Naive B cell (primary cell): ENCODE measurements at places on chromosomes 2 and 18. TPM values are rescaled to one million over a fixed set of nuclear protein-coding genes. Genes with fewer than 3 reads are reported as not detected.

DNA sequence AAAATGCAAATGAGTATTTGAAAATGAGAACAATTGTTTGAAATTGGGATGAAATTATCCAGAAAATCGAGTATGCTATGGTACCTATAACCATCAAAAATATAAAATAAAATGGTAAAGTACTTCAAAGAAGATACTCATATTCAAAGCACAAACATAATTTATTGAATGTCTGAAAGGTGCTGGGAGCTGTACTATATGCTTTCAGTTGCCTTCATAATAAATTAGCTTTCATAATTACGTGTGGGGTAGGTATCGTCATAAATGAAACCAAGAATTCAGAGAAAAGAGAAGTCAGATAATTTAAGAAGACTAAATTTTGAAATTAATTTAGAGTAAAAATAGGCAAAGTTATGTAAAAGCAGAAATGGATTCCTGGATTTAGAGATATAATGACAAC lies 721.9 kb upstream of the ACVR2A start:
- no peaks in the 10 kb centered on the region for H3K36me3 ChIP-seq
- DNase-seq, result no peak
- H3K4me3 ChIP-seq, result no peak overlapping the region

GRCh38 chr18:56637176-56637575 lies 1.2 kb downstream of the TXNL1 start:
- no peak for DNase-seq
- H3K27ac ChIP-seq, result no peak overlapping the region

DNA sequence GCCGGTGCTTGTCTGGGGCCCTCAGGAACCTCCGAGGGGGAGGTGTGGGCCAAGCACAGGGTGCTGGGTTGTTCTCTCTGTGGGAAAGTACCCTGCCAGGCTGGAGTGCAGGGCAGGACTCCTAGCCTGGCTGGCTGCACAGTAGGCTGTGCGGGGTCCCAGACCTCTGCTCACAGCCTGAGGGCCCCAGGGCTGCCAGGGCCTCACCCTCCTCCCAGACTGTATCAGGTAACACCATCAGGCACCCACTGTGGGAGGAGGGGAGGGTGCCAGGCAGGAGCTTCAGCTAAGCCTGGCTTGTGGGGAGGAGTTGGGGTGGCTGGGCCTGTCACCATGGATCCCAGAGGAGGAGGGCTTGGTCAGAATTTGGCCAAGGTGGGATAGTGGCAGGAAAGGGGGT lies 211.9 kb upstream of the SMAD2 start:
- no peaks in the 10 kb centered on the region for H3K36me3 ChIP-seq
- no peak overlapping the region for H3K4me3 ChIP-seq
- no peak for DNase-seq
- peaks cover 4% of the 10 kb centered on the region for H3K4me1 ChIP-seq

DNA sequence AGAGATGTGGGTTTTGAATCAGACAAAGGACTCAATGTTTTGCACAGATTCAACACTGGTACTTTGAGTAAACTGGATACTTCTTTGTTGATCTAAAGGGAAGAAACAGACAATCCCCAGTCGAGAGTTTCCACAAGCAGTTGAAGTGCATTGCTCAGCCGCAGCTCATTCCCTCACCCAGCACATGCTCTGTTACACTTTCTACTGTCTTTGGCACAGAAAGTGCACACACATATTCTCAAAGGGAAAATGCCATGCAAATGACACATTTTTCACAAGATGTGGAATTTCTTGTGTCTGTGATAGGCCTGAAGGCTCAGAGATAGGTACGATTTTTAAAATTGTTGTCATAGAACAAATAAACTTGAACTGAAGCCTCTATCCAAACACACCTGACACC lies 258.9 kb upstream of the TRIB2 start:
- no peak overlapping the region for H3K27ac ChIP-seq
- no peak overlapping the region for H3K4me3 ChIP-seq
- peaks cover 12% of the 10 kb centered on the region for H3K4me1 ChIP-seq
- no peak for DNase-seq
- no peaks in the 10 kb centered on the region for H3K27me3 ChIP-seq

- H3K4me1 ChIP-seq, result peaks cover 48% of the 10 kb centered on the region
- no peak for DNase-seq
- no peak overlapping the region for H3K4me3 ChIP-seq
- H3K27me3 ChIP-seq, result no peaks in the 10 kb centered on the region
- H3K27ac ChIP-seq, result no peak overlapping the region
Observed at GRCh38 chr2:47653036-47653435, 129.9 kb upstream of the MSH6 start.

- no peak overlapping the region for H3K4me3 ChIP-seq
- H3K36me3 ChIP-seq, result no peaks in the 10 kb centered on the region
- no peak overlapping the region for H3K27ac ChIP-seq
- peaks cover 12% of the 10 kb centered on the region for H3K27me3 ChIP-seq
- H3K4me1 ChIP-seq, result no peaks in the 10 kb centered on the region
Observed at GRCh38 chr2:223057569-223057968, 5.6 kb downstream of the KCNE4 start.

DNA sequence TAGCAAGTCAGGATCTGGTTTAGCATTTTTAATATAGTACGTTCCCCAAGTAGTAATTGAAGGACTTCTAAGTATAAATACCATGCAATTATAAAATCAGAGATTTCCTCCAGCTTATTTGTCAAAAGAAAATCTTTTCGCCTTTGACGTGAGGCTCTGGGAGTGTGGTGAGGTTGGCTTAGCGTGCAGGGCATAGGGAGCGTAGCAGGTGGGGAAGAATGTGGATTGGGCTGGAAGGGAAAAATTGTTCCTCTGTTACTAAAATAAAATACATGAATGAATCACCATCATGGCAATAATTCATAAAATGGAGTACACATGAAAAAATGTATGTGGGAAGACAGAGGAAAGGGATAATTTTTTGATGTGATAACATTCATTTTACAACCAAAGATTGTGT lies 5.4 kb upstream of the IL1RL2 start:
- no peaks in the 10 kb centered on the region for H3K4me1 ChIP-seq
- DNase-seq, result no peak
- H3K4me3 ChIP-seq, result no peak overlapping the region
- H3K36me3 ChIP-seq, result no peaks in the 10 kb centered on the region

GRCh38 chr18:58495634-58496033 lies 133.3 kb downstream of the ALPK2 start:
- no peak overlapping the region for H3K4me3 ChIP-seq
- no peaks in the 10 kb centered on the region for H3K36me3 ChIP-seq
- no peak for DNase-seq
- no peaks in the 10 kb centered on the region for H3K4me1 ChIP-seq
- no peak overlapping the region for H3K27ac ChIP-seq

- no peaks in the 10 kb centered on the region for H3K4me1 ChIP-seq
- H3K27me3 ChIP-seq, result peaks cover 23% of the 10 kb centered on the region
- DNase-seq, result no peak
- no peak overlapping the region for H3K4me3 ChIP-seq
Observed at GRCh38 chr2:2192091-2192955, 138.8 kb downstream of the MYT1L start.

DNA sequence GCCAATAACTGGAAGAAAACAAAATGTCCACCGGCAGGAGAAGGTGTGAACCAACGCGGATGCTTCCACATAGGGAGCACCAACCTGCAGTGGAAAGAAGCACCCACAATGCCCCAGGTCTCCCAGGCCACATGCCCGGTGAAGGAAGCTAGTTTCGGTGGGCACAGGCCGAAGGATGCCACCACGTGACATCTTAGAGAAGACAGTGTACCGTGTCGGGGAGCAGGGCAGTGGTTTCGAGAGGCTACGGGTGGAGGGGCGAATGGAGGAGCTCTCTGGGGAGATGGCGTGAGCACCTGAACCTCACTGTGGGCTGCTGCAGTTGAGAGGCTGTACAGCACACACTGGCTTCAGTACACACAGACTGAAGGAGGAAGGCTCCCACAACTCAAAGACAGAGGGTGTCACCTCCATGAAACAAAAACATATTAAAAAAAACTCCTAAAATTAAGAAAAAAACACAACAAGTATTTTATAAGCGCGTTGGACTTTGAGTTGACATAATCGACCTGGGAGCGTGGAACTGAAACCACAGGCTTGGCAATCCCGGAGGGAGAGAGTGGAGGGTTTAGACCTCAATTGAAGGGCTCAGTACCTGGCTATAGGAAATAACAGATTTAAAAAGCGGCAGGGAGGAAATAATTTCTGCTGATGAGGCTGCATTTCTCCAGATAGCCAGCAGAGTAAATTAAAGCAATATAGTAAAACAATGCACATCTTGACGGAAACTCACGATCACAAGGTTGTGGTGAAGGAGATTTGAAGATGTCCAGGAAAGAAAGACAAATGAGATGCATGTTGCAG lies 160.1 kb downstream of the RTP5 start:
- peaks cover 20% of the 10 kb centered on the region for H3K4me1 ChIP-seq
- DNase-seq, result no peak
- peak overlapping the region; percentile 77 for H3K4me3 ChIP-seq
- H3K36me3 ChIP-seq, result peaks cover 18% of the 10 kb centered on the region

DNA sequence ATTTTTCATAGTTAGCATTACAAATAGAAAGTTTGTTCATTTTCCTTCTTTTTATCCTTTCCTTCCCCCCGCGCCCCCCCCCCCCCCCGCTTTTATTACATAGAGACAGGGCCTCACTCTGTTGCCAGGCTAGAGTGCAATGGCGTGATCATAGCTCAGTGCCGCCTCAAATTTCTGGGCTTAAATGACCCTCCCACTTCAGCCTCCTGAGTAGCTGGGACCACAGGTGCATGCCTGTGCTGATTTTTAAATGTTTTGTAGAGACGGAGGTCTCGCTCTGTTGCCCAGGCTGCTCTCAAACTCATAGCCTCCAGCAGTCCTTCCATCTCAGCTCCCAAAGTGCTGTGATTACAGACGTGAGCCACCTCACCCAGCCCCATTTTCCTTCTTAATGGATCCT lies 91.2 kb upstream of the ALPP start:
- no peak overlapping the region for H3K4me3 ChIP-seq
- H3K36me3 ChIP-seq, result no peaks in the 10 kb centered on the region
- no peak overlapping the region for H3K27ac ChIP-seq
- peaks cover 3% of the 10 kb centered on the region for H3K4me1 ChIP-seq

DNA sequence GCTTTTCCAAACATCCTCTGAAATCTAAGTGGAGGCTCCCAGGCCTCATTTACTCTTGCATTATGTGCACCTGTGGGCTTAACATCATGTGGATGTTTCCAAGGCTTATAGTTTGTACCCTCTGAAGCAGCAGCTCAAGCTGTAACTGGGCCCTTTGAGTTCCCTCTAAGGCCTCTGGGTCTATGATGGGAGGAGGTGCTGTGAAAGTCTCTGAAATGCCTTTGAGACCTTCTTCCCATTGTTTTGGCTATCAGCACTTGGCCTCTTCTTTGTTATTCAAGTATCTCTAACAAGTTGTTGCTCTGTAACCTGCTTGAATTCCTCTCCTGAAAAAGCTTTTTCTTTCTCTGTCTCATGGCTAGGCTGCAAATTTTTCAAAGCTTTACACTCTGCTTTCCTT lies 58.1 kb upstream of the MYT1L start:
- DNase-seq, result no peak
- no peak overlapping the region for H3K4me3 ChIP-seq
- no peak overlapping the region for H3K27ac ChIP-seq
- no peaks in the 10 kb centered on the region for H3K27me3 ChIP-seq
- no peaks in the 10 kb centered on the region for H3K36me3 ChIP-seq
- no peaks in the 10 kb centered on the region for H3K4me1 ChIP-seq

DNA sequence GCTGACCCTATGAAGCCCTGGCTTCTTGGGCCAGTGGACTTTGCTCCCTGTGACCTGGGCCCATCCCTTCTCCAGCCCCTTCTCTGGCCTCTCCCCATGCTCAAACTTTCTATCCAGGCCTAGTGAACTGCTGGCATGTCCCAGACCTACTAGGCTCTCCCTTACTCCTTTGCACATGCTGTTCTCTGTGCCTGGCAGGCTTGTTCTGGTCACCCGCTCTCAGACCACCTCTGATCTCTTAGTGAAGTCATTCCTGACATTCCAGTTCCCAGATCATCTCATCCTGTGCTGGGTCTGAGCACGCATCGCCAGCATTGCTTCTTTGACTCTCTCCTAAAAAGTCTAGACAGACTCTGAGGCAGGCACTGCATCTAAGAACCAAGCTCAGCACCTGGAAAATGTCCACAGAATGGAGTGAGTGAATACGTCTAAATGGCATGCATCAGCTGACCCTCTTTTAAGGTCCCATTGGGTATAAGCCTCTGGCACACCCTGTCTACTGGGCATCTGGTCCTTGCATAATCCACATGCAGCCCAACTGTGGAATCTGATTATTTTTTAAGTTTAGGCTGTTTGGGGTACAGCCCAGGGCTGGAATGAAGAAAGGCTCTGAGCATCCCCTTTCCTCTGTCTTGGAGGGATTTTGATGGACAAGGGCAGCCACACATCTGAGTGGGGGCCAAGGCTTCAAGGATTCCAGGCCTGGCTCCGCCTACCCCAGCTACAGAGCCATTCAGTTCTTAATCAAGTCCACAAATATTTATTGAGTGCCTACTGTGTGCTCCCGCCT lies 130.6 kb upstream of the HAAO start:
- peaks cover 14% of the 10 kb centered on the region for H3K27me3 ChIP-seq
- H3K27ac ChIP-seq, result no peak overlapping the region
- H3K4me3 ChIP-seq, result no peak overlapping the region
- no peaks in the 10 kb centered on the region for H3K36me3 ChIP-seq
- no peaks in the 10 kb centered on the region for H3K4me1 ChIP-seq

- H3K27me3 ChIP-seq, result peaks cover 4% of the 10 kb centered on the region
- DNase-seq, result no peak
- H3K4me1 ChIP-seq, result no peaks in the 10 kb centered on the region
- no peak overlapping the region for H3K4me3 ChIP-seq
- no peak overlapping the region for H3K27ac ChIP-seq
Observed at GRCh38 chr2:25697559-25698341, 24.4 kb upstream of the DTNB start.

DNA sequence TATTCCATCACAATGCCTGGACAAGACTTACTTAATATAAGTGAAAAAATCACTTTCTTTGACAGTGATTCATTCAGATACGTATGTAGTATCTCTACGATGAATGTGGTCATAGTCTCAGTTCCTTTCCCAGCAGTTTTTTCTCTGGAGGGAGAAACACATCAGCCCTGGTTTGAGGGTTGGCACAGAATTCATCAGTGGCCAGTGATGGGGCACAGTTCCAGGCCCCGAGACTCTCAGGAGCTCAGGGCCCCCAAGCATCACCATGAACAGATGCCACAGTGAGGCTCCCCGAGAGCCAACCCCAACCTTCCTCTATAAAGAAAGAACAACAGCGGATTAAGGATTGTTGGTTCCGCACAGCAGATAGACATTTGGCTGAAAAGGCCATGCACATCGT lies 12.5 kb downstream of the PRKAG3 start:
- H3K27me3 ChIP-seq, result peaks cover 43% of the 10 kb centered on the region
- H3K27ac ChIP-seq, result no peak overlapping the region
- DNase-seq, result no peak
- no peaks in the 10 kb centered on the region for H3K4me1 ChIP-seq
- H3K36me3 ChIP-seq, result no peaks in the 10 kb centered on the region

GRCh38 chr2:240465765-240466578 lies 30.5 kb downstream of the GPC1 start:
- H3K27me3 ChIP-seq, result no peaks in the 10 kb centered on the region
- H3K36me3 ChIP-seq, result peaks cover 4% of the 10 kb centered on the region
- no peak overlapping the region for H3K4me3 ChIP-seq
- DNase-seq, result no peak
- no peak overlapping the region for H3K27ac ChIP-seq

The PLCD4 gene
- not detected for polyA plus RNA-seq

The CGREF1 gene
- polyA plus RNA-seq, result not detected

The PAX8 gene
- not detected for polyA plus RNA-seq

The ANKRD30B gene
- polyA plus RNA-seq, result not detected

The RNMT gene
- 82.8 TPM for polyA plus RNA-seq

The ILKAP gene
- 47.5 TPM for polyA plus RNA-seq

The UGT1A6 gene
- polyA plus RNA-seq, result not detected

The KCNK3 gene
- polyA plus RNA-seq, result not detected

The LRRC30 gene
- polyA plus RNA-seq, result not detected

The EFR3B gene
- polyA plus RNA-seq, result 0.10 TPM

The BAZ2B gene
- polyA plus RNA-seq, result 30.5 TPM
